Anterior cingulate cortex (tissue), 58 donors: ENCODE measurements at places on chromosomes 4 and X.

- DNase-seq, result no peak
Measured at GRCh38 chrX:41482154-41482850, 35.2 kb downstream of the NYX start.

DNA sequence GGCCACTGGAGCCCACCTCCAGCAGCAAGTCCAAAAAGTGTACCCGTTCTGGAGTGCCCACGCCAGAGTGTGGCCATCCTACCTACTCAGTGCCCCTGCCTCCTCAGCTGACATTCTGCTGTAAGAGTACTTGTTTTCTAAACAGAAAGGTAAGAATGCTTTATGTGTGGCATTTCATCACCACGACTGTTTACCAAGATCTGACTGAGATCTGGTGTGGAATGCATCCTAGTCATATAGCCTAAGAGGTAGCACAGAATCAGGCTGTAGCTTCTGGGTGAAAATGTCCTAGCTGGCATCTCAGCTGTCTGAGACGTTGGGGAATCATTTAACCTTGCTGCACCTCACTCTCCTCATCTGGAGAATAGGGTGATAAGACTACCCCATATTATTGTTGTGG is 638.7 kb upstream of the TENM3 start:
- no peak for DNase-seq

DNA sequence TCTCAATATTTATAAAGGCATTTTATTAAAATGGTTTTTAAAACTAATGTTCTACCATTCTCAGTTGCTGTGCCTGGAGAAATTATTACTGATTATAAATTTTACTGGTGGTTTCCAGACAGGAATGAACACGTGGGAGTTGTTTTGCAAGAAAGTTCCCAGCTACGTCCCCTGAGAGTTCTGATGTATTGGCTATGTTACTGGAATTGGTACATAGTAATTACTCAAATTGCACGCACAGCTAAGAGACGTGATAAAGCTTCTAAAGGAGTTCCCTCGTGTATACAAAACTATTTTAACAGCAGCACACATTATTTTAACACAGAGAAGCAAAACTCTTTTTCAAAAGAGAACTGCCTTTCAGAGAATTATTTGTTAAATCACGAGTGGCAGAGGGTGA is 292.2 kb downstream of the NLGN4X start:
- no peak for DNase-seq

DNA sequence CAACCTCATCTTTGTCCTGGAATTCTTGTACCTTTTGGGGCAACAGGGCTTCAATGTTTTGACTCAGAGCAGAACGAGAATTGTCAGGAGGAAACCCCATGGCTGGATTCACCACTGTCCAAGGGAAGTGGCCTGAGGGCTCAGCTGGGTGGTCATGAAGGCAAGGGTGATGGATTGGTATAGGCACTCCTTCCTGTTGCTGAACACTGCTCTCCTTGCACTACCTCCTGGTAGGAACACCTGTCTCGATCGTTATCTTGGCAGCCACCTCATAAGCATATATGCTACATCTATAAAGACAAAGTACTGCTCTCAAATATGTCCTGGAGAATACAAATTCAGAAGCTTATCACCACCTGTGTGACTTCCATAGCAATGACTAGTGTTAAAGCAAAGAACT is 79.8 kb downstream of the CCNG2 start:
- DNase-seq, result no peak

DNA sequence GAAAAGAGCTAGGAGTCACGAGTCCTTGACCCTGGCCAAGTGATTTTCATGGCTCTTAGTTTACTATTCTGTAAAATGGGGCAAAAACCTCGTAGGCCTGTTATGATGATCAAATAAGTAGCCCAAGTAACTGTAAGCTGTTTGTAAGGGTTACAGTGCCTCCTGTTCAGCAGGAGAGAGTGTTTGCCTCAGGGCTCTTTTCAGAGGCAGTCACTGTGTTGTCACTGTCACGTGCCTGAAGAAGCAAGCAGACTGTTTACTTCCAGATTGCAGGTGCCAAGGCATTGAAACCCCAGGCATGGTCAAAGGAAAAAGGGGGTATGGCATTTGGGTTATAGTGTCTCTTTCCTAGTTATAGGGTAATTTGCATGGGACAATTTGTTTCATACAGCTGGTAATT is 4.5 kb downstream of the RAB39B start:
- DNase-seq, result no peak

- DNase-seq, result no peak
Measured at GRCh38 chr4:57425610-57426009, 315.4 kb upstream of the IGFBP7 start.

DNA sequence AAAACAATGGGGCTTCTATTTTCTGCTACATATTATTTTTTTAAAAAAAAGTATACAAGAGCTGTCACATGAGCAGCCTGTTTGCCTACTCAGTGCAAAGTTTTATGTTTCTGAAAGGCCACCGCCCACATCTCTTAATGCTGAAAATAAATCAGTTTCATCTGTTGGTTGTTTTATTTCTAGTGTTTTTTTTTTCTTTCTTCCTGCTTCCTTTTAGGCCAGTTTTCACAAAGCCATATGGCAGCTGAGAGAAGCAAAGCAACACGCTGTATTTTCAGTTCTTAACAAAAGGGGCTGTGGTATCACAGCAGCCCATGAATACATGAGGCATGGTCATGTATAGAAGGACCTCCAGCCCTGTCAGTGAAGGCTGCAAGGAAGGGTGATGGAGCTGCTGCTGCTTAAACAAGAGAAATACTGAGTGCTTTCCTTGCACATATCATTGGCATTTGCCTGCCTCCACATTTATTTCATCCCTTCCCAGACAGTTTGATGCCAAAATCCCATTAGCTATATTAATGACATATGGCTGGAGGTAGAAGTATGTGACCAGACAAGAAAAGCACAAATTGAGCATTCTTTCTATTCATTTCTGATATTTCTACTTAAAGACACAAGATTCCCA is 172.5 kb downstream of the PCDH18 start:
- no peak for DNase-seq

DNA sequence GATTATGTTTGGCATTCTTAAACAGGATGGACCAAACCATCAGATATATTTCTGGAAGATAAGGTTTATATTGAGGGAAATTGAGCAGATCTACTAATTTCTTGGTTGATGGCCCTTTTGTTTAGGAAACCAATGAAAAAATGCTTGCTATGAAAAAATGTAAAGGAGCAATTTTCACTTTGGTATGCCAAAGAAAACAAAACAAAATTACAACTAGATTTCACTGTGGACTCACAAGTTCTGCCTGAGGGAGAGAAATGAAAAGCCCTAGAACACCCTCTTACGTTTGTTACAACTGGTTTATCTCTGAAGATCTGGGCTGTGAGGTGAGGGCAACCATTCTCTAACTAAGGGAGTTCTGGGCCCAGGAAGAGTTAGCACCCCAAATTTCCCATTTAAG is 122.5 kb upstream of the IL15 start:
- DNase-seq, result no peak

- DNase-seq, result no peak
Measured at GRCh38 chrX:46792810-46793188, 33.9 kb upstream of the SLC9A7 start.

DNA sequence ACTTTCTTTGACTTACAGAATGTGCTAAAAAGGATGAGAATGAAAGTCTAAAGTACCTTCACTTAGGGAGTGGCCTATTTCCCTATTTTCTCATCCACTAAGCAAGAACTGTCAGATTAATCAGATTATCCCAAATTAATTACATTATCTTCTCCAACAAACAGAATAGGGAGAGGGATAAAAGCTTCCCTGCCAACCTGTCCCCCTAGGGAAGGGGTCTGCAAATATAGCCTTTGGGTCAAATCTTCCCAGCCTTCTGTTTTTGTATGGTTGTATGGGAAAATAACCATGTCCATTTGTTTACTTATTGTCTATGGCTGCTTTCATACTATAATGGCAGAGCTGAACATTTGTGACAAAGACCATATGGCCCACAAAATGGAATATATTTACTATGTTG is 57.1 kb upstream of the USP38 start:
- DNase-seq, result no peak
